ENCODE measurements at places on chromosomes 7 and 10. TPM values are rescaled to one million over a fixed set of nuclear protein-coding genes. Genes with fewer than 3 reads are reported as not detected.
A peak's percentile ranks its signal among the peaks of the same experiment; 100 is the strongest.

Gene HOGA1
- 1.7 TPM for polyA plus RNA-seq

Gene ZNF488
- not detected for polyA plus RNA-seq

- no peak for DNase-seq
These were observed 52.6 kb downstream of the LARP4B start for GRCh38 chr10:878895-879294.

Gene GJD4
- polyA plus RNA-seq, result not detected

Gene NPTX2
- 2.1 TPM for polyA plus RNA-seq

DNA sequence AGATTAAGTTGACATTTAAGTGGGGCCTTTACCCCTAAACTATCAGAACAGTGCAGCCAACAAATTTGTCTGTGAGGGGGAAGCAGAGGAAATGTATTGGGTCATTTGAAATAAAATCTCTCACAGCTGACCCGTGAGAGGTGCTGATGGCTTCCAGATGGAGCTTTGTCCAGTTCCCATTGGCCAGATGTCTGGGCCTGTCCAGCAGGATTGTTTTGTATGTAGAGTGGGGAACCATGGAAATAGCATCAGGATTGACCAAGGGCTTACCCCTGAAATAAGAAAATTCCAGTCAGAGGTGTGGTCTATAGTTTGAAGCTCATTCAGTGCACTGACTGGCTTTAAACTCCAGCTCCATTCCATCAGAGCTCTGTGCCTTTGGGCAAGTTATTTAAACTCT lies 50.6 kb downstream of the INHBA start:
- no peak for DNase-seq

Gene CHN2
- 0.43 TPM for polyA plus RNA-seq

Gene TSPAN15
- polyA plus RNA-seq, result 11.7 TPM

Gene HTRA1
- 11.4 TPM for polyA plus RNA-seq

GRCh38 chr7:35251606-35252310 lies 2.1 kb downstream of the TBX20 start:
- no peak for DNase-seq

Gene ZNF467
- polyA plus RNA-seq, result 0.87 TPM

GRCh38 chr7:43072530-43072929 lies 39.9 kb upstream of the HECW1 start:
- no peak for DNase-seq

DNA sequence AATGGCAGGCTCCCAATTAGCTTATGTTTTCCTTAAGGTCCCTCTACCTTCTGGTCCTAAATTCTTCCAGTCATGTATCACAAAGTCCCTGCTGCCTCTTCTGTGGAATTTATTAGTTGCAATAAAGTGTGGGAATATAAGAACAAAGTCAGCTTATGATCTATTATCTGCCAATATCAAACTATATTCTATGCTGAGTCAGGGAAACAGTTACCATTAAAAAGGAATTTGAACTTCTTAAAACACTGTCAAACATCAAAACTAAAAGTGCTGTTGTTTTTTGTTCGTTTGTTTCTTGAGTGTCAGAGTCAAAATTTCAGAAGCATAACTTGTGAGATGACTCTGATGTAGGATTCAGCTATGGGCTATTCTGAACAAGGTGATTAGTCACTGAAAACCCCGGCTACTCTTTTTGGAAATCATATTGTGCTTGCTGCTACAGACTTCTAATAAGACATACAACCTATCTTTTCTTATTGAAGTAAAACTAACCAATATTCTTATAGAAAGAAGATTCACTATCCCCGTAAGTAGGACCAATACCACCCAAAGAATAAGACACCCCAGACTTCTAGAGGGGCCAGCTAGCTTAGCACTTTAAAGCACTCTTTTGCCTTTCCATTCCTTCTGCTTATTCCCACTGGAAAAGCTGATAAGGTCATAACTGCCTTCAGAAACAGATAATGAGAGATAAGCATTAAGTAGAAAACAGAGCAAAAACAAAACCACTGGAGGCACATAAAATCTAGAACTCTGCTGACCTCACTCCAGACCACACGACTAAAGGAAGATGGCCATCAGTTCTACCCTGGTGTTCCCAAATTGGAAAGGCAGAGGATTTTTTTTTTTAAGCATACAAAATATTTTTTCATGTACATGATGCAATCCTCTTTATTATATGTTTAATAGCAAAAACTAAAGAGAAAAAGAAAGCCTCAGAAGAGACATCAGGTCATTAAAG lies 370.6 kb downstream of the PARD3 start:
- no peak for DNase-seq

DNA sequence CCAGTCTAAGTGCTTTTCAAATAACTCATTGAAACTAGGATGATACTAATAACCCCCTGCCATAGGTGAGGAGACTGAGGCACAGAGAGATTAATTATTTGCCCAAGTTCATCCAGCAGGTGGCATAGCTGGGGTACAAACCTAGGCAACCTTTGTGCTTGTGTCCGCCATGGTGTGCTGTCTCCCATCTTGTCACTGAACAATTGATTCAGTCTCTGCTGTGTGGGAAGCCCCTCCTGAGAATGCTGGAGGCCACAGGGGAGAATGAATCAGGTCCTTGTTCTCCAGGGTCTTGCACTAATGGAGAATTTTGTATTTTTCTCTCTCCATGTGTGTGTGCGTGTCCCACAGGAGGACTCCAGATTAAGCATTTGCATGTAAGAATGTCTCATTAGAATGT lies 15.8 kb upstream of the TMEM236 start:
- no peak for DNase-seq

Gene ARMC3
- not detected for polyA plus RNA-seq

DNA sequence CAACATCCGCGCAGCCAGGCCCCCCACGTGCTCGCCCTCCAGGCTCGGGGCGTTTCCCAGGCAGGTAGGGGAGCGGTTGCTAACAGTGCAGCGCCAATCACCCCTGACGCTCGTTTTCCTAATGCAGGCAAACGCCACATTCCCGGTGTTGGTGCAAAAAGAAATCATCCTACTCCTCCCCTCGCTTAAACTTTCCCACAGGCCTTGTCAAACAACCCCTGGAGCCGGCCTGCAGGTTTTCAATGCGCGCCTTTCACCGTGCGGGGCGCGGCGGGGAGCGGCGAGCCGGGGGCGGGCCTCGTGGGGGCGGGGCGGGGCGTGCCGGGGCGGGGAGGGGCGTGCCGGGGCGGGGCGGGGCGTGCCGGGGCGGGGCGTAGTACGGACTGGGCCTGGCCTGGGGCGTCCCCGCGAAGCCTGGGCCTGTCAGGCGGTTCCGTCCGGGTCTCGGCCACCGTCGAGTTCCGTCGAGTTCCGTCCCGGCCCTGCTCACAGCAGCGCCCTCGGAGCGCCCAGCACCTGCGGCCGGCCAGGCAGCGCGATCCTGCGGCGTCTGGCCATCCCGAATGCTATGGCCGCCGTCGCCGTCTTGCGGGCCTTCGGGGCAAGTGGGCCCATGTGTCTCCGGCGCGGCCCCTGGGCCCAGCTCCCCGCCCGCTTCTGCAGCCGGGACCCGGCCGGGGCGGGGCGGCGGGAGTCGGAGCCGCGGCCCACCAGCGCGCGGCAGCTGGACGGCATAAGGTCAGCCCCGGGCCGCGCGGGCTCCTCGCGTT lies at the start of gene ECHDC3:
ECHDC3 (plus strand) TSS at position 374 of the 770 bp plus-strand sequence; CDS start at position 569, 195 bp downstream.
- peak; percentile 90 for DNase-seq

GRCh38 chr10:126841341-126841895 lies 63.8 kb upstream of the DOCK1 start:
- DNase-seq, result no peak

Gene VWA2
- polyA plus RNA-seq, result not detected

GRCh38 chr10:114874827-114875411 lies 53.3 kb downstream of the FHIP2A start:
- DNase-seq, result no peak

DNA sequence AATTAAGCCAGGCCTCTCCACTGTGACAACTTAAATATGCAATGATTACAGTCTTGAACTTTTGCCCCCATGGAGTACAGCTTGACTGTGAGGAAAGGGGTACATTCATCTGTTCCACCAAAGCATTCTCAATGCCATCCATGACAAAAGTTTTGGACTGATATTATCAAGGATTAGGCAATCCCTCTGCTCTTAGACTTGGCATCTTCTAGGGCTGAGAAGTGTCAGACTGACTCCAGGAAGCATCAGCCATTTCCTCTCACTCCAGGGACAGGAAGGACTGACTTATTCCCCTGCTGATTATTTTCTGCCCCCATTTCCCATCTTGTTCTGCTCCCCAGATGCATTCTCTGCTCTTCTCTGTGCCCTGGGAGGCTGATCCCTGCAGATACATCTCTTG lies 69.7 kb downstream of the ZNF365 start:
- DNase-seq, result no peak
